ENCODE measurements at places on chromosomes 3 and 15. TPM values are rescaled to one million over a fixed set of nuclear protein-coding genes. Genes with fewer than 3 reads are reported as not detected.

GRCh38 chr3:149058602-149059001, 27.7 kb downstream of the HLTF start:
- no peak overlapping the region for H3K27ac ChIP-seq
- H3K27me3 ChIP-seq, result no peaks in the 10 kb centered on the region
- no peaks in the 10 kb centered on the region for H3K4me1 ChIP-seq

The ACSBG1 gene
- total RNA-seq, result 0.25 TPM

DNA sequence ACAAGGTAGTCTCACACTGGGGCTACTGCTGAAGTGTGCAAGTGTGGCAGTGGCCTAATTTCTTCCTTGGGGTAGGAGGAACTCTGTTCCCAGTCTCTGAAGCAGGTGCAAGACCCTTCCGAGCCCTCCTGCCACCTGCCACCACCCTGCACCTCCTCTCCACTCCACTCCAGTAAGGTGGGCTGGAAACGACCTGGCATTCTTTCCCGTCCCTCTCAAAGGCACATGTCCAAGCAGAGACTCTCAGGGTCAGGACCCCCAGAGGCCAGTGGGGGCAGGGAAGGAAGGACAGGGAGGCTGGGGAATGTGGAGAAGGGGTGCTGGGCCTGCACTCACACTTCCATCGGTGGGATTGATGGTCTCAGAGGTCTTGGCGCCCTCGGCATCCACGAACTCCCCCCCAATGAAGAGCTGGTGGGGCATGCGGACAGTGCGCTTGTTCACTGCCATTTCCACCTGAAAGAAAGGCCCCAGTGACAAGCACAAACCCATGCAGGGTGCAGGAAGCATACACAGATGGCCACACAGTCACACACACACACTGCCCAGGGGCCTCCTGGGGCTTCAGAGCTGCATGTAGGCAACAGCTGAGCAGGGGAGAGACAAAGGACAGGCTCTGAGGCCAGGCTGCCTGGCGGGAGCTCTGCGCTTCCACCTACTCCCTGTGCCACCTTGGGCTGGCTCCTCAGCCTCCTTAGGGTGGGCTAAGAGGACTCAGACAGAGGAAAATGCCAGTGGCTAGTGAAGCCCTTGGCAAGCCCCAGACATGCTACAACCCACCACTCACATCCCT, 43.8 kb downstream of the ALDH1L1 start:
- no peaks in the 10 kb centered on the region for H3K36me3 ChIP-seq
- H3K4me1 ChIP-seq, result peaks cover 5% of the 10 kb centered on the region
- no peak overlapping the region for H3K4me3 ChIP-seq
- peaks cover 6% of the 10 kb centered on the region for H3K27me3 ChIP-seq

DNA sequence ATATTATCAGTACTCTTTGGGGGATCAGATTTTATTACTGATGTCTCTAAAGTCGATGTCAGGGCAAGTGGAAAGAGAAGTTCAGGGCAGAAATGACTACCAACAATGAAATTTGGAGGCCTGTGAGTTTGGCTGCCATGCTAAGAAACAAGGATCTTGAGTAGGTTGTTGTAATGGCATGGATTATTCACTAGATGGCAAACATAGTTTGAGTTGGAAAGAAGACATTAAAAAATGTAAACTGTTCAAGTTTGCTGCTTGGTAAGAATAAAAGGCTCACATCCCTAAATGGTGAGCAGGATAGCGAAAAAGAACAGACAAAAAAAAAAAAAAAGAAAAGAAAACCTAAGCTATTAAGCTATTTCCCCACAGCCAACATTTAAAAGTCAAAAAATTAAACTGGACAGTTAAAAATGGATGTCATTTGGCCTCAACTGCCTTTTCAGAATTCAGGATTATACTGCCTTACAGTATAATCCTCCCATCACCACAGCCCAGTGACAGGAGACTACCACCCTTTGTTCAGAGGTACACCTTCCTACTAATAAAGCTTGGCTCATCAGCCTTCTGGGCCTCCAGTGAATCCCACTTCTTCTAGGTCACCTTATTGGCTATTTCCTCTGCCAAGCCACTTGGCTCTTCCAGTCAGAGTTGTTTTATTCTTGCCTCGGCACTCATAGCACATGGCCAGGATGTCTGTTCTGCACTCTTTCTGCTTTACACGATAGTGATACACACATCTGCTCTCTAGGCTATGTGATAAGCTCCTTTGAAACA, 163.7 kb downstream of the PLD1 start:
- H3K27me3 ChIP-seq, result no peaks in the 10 kb centered on the region
- no peak for DNase-seq
- H3K27ac ChIP-seq, result peak overlapping the region; percentile 83

DNA sequence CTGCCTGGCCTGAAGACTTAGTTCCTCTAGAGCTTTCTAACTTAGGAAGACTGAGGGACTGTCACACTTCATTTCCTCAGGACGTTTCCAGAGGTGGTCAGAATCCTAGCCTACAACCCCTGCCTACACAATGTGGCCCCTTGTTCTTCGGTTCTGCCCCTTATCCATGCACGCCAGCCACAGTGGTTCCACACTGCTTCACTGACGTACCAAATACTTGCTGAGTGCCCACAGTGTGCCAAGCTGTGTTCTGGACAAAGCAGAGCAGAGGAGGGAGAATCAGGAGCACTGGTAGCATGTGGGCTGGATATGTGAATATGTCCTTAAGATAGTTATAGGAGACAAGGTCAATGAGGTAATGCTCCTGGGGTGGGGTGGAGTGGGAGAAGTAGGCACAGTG, 70.5 kb upstream of the SAMMSON start:
- H3K4me3 ChIP-seq, result no peak overlapping the region
- peak overlapping the region; percentile 62 for H3K27ac ChIP-seq
- peaks cover 64% of the 10 kb centered on the region for H3K4me1 ChIP-seq
- no peaks in the 10 kb centered on the region for H3K27me3 ChIP-seq
- DNase-seq, result no peak

GRCh38 chr3:129658110-129658843, 51.8 kb upstream of the PLXND1 start:
- H3K36me3 ChIP-seq, result peaks cover 10% of the 10 kb centered on the region
- H3K27me3 ChIP-seq, result no peaks in the 10 kb centered on the region
- H3K4me1 ChIP-seq, result peaks cover 58% of the 10 kb centered on the region
- no peak for DNase-seq
- H3K27ac ChIP-seq, result peak overlapping the region; percentile 63

GRCh38 chr3:45736707-45737106, 47.5 kb downstream of the SACM1L start:
- H3K27ac ChIP-seq, result no peak overlapping the region
- peaks cover 94% of the 10 kb centered on the region for H3K36me3 ChIP-seq
- no peak for DNase-seq
- H3K4me1 ChIP-seq, result no peaks in the 10 kb centered on the region

- peaks cover 62% of the 10 kb centered on the region for H3K36me3 ChIP-seq
- peaks cover 22% of the 10 kb centered on the region for H3K4me1 ChIP-seq
- H3K4me3 ChIP-seq, result no peak overlapping the region
- H3K27ac ChIP-seq, result no peak overlapping the region
- DNase-seq, result no peak
- H3K27me3 ChIP-seq, result no peaks in the 10 kb centered on the region
These were observed 282.0 kb upstream of the TPM1 start for GRCh38 chr15:62760538-62760937.

The LDHAL6B gene
- not detected for total RNA-seq

- no peaks in the 10 kb centered on the region for H3K36me3 ChIP-seq
- peaks cover 98% of the 10 kb centered on the region for H3K27me3 ChIP-seq
- H3K4me1 ChIP-seq, result no peaks in the 10 kb centered on the region
- DNase-seq, result no peak
These were observed 51.6 kb upstream of the SLC6A11 start for GRCh38 chr3:10764259-10765051.

DNA sequence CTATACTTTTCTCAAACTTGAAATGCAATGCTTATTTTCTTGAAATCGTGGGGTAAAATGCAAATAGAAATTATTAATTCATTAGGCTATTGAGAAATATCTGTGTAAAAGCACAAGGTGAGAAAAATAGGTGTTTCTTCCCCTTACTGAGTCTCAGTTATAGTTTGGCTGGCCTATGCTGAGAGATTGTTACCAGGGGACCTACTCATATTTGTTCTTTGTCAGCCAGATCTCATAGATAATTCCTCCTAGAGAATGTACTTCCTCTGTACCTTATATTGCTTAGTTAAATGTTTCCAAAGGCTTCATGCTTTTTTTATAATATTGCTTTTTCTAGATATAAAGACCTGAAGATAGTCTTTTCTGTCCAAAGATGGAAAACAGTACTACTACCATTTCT, 60.0 kb upstream of the TRPC1 start:
- no peaks in the 10 kb centered on the region for H3K36me3 ChIP-seq
- H3K4me1 ChIP-seq, result no peaks in the 10 kb centered on the region
- DNase-seq, result no peak
- no peak overlapping the region for H3K4me3 ChIP-seq
- no peak overlapping the region for H3K27ac ChIP-seq

- H3K36me3 ChIP-seq, result no peaks in the 10 kb centered on the region
- H3K27me3 ChIP-seq, result peaks cover 98% of the 10 kb centered on the region
- H3K4me1 ChIP-seq, result peaks cover 10% of the 10 kb centered on the region
- DNase-seq, result no peak
- no peak overlapping the region for H3K27ac ChIP-seq
These were observed 68.1 kb upstream of the SH3GL3 start for GRCh38 chr15:83378921-83379578.

The CFAP91 gene
- 0.44 TPM for total RNA-seq

DNA sequence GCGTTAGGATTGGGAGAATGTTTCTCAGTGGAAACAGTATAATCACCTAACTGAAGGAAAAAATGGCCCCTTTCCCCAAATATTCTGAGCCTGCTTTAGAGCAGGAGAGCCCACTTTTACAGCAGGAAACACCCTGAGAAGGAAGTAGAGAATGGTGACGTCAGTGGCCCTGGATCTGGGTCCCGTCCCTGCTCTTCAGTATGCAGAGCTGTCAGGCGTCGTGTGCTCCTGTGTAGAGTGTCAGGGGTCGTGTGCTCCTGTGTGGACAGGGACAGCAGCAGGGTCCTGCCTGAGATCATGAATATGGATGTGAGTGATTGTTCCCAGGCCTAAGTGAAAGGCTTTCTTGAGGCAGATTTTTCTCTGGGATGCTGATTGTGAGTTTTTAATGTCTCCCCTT, 45.2 kb downstream of the CGNL1 start:
- H3K36me3 ChIP-seq, result no peaks in the 10 kb centered on the region
- H3K4me1 ChIP-seq, result peaks cover 5% of the 10 kb centered on the region
- no peak overlapping the region for H3K27ac ChIP-seq
- no peak overlapping the region for H3K4me3 ChIP-seq

The PRSS50 gene
- 0.22 TPM for total RNA-seq

DNA sequence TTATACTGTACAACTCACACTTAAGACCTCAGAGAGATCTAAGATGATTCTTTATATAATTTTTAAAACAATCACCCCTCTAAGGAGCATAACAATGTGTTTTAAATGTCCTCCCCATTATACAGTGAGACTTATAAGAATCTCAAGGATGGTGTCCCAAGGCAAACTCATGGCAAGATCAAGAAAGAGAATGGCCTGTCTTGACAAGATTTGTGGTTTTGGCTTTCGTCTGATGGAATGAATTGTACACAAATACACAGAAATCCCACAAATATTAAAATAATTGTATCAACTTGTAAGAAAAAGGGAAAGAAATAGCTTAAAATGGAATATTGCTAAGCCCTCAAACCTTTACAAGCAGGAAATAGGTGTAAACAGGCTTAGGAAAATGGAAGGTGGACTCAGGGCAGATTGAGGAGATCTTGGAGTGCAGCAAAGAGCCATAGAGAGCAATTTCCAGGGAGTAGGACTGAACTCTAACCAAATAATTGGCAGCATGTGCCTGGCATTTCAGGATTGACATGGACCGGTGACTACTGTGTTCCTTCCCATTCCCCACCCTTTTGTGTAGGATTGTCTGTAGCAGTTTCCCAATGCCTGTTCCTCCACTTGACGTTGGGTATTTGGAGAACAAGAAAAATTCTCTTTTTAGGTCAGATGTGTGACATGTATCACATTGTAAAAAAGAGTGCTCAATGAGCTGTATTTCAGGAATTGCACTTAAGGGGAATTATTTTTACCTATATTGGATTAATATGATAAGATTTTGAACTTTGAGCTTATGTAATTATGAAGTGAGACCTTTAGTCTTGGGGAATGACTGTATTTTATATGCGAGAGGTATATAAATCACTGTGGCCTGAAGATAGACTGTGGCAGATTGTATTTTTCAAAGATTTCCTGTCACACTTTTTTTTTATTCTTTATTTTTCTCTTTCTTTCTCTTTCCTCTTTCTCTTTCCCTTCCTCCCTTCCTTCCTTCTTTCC, 317.8 kb upstream of the SLITRK3 start:
- DNase-seq, result no peak
- H3K27me3 ChIP-seq, result no peaks in the 10 kb centered on the region
- H3K4me1 ChIP-seq, result no peaks in the 10 kb centered on the region
- H3K27ac ChIP-seq, result no peak overlapping the region

- H3K4me1 ChIP-seq, result no peaks in the 10 kb centered on the region
- no peak for DNase-seq
- H3K4me3 ChIP-seq, result no peak overlapping the region
- no peak overlapping the region for H3K27ac ChIP-seq
- no peaks in the 10 kb centered on the region for H3K27me3 ChIP-seq
These were observed 85.2 kb downstream of the GAP43 start for GRCh38 chr3:115708540-115708939.

The JMJD7 gene
- 12.1 TPM for total RNA-seq

- H3K36me3 ChIP-seq, result no peaks in the 10 kb centered on the region
- H3K4me1 ChIP-seq, result no peaks in the 10 kb centered on the region
- H3K27me3 ChIP-seq, result no peaks in the 10 kb centered on the region
- DNase-seq, result no peak
These were observed 285.1 kb upstream of the CCDC54 start for GRCh38 chr3:107092121-107092520.

- peaks cover 90% of the 10 kb centered on the region for H3K27me3 ChIP-seq
- no peak for DNase-seq
- peak overlapping the region; percentile 74 for H3K4me3 ChIP-seq
- peaks cover 46% of the 10 kb centered on the region for H3K4me1 ChIP-seq
- H3K27ac ChIP-seq, result no peak overlapping the region
These were observed 1.2 kb upstream of the C3orf70 start for GRCh38 chr3:185153861-185154629.

- H3K4me3 ChIP-seq, result no peak overlapping the region
- no peaks in the 10 kb centered on the region for H3K36me3 ChIP-seq
- H3K27ac ChIP-seq, result no peak overlapping the region
- H3K4me1 ChIP-seq, result no peaks in the 10 kb centered on the region
These were observed 12.1 kb upstream of the CPB1 start for GRCh38 chr3:148815316-148816110.

The ZCWPW2 gene
- total RNA-seq, result 2.2 TPM

DNA sequence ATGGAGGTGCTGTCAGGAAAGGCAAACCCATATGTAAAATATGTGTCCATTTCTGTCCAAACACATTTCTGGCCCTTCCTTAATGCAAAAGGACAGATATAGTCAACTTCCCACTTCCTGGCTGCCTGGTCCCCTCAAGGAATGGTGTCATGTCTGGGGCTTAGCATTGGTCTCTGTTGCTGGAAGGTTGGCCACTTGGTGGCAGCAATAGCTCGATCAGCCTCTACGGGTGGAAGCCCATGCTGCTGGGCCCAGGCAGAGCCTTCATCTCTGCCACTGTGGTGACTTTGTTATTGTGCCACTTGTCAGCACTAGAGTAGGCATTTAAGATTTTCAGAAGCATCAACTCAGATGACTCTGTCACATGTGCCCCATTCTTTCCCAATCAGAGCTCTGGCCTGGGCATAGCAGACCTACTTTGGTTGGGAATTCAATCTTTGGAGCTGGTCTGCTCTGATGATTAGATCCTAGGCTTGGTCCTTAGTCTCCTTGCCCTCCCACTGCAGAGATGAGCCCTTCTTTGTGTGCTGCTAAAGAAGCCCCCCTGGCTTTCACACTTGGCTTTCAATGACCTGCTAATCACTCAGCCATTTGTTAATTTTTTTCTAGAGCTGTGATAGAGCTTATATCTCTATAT, 51.0 kb upstream of the SPSB4 start:
- H3K27ac ChIP-seq, result no peak overlapping the region
- H3K36me3 ChIP-seq, result no peaks in the 10 kb centered on the region
- no peaks in the 10 kb centered on the region for H3K4me1 ChIP-seq
- no peaks in the 10 kb centered on the region for H3K27me3 ChIP-seq
- H3K4me3 ChIP-seq, result no peak overlapping the region

The IL17RE gene
- total RNA-seq, result 0.58 TPM
